Umbilical cord (tissue), 2 donors: ENCODE measurements at places on chromosomes 3 and 15.

DNA sequence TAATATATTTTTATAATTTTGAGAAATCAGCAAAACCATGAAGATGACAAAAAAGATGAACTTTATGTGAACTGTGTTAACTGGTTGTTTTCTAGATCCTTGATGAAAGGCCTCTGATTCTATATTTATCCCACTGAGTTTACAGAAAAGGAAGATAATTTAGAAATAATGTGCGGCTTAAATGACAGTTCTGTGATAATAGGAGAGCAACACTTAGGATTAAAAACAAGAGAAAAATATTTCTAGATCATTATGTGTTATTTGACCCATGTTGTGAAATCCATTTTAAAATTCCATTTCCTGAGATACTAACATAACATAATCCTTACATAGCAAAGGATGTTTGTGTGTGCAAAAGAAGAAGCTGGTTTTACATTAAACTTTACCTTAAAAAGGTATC, 598.0 kb downstream of the DIPK2A start:
- DNase-seq: no peak

DNA sequence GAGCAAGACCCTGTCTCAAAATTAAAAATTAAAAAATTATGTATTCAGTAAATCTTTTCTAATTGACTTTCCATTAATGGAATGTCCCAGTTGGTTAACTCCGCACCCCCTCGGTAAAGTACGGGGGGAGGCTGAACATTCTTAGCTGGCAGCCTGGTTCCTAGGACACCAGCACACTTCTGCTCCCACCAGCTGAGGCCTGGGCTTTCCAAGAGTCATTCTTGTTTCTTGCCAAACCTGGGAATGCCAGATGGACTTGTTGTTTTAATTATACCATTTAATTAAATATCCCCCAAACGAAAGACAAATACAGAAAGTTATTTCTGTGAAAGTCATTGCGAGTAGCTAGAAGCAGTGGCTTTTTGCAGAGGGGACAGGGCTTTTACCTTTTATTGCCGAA, 179.4 kb downstream of the VGLL4 start:
- DNase-seq: no peak

- no peak for DNase-seq
Observed at GRCh38 chr15:66224946-66225345, 28.6 kb downstream of the MEGF11 start.

DNA sequence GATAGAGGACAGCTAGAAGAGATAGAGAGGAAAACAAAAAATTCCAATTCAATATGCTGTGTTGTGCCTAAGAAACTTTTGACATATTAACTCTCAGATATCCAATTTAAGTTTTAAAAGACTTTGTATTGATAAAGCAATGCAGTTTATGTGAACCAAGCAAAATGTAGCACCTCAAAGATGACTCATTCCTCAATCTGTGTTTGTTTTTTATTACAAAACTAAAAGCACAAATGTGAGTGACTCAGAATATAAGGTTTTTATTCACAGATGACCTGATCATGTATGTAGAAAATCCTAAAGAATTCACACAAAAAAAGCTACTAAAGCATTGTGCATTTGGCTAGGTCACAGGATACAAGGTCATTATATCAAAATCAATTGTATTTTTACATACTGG, 11.1 kb downstream of the HCLS1 start:
- no peak for DNase-seq

GRCh38 chr15:46732060-46732459, 985.2 kb upstream of the SEMA6D start:
- DNase-seq: no peak

- DNase-seq: no peak
Observed at GRCh38 chr3:48788544-48789162, 59.0 kb downstream of the PRKAR2A start.

DNA sequence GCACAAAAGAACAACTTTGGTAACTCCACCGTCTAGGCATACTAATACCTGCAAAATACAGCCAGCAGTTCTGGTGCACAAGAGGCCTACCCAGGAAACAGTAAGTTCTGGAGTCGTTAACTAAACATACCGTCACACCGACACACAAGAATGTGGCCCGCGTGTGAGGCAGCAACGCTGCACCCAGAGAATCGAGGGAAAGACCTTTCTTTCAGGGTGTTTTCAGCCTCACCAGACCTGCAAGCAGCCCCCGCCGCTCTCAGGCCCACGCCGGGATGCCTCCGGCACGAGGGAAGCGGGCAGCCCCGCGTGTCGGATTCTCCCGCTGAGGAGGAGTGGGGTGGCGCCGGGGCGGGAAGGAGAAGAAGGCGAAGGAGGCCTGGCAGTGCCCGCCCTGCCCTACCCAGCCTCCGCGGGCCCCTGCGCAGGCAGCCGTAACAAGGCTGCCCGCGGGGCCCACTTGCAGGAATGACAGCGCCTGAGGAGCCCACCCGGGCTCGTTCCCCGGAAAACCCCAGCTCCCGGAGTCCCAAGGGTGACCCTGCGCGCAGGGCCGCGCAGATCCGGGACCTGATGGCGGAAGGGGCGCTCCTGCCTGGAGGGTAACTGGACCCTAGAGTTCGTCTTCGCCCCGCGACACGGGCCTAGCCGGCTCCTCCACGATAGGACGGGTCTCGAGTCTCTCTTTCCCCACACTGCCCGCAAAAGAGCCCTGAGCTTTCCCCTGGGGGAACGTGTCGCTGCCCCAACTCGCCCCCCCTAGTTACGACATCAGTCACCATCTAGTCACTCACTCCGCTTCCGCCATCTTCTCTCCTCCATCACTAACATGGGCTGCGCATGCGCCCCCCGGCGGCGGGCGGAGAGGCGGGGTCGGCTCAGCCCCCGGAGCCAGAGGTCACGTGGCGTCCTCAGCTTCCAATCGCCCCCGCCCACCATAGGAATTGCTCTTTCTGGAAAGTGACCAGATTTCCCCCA, at the start of gene PHC3:
Gene PHC3 (minus strand): TSS at position 826 of the 978 bp plus-strand sequence. CDS start 18 bp downstream, at position 808.
- DNase-seq: peak; percentile 96

DNA sequence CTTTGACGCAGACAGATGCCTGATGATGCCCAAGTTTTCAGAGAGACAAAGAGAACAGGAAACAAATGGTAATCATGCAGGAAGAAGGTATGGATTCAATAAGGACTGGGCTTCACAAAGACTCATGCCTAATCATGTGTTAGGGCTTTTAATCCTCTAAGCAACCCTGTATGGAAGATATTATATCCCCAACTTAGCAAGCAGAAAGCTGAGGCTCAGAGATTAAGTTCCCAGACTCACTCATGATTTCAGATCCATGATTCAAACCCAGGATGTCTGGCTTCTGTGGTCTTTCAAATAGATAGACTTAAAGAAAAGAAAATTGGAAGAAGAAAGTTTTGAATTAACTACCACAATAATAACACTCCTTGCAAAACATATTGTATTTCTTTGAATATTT, 4.1 kb upstream of the CLASP2 start:
- peak; percentile 14 for DNase-seq

- no peak for DNase-seq
Observed at GRCh38 chr15:77591968-77592613, 40.6 kb downstream of the LINGO1 start.

- no peak for DNase-seq
Observed at GRCh38 chr15:29429584-29429983, 160.0 kb upstream of the NSMCE3 start.

- no peak for DNase-seq
Observed at GRCh38 chr15:75361989-75362641, 6.3 kb downstream of the MAN2C1 start.

DNA sequence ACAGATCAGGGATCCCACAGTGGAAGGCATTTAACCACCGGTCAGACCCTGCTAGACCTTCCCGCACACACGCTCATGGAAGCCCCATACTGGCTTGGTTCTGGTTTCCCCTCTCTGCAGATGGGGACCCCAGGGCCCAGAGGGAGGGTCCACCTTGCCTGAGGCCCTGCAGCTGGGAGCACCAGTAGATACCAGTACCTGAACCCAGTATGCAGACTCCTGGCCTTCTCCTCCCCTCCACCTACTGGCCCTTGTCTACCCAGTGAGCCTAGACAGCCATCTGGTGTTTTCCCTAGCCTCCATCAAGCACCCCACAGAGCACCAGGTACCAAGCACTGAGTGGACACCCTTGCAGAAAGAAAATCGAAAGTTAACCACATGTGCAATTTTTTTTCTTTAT, 65.1 kb downstream of the MEGF11 start:
- DNase-seq: no peak

- no peak for DNase-seq
Observed at GRCh38 chr15:34893967-34894366, 75.6 kb downstream of the AQR start.

- DNase-seq: no peak
Observed at GRCh38 chr3:100179692-100180349, 65.5 kb upstream of the FILIP1L start.

DNA sequence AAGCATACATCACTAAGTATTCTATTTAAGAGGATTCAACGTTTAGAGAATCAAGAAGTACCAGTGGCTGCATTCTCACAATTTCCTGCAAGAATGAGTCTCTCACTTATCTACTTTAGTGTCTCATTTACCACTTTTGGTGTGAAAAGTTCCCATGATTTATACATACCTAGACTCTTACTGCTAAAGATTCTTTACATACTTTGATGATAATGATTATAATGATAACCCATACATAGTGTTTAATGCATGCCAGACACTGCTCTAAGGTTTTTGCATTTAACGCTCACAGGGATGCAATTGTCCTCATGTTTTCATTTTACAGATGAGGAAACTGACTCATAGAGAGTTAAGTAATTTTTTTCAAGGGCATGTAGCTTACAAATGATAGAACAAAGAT, 133.6 kb downstream of the TMEM108 start:
- no peak for DNase-seq

DNA sequence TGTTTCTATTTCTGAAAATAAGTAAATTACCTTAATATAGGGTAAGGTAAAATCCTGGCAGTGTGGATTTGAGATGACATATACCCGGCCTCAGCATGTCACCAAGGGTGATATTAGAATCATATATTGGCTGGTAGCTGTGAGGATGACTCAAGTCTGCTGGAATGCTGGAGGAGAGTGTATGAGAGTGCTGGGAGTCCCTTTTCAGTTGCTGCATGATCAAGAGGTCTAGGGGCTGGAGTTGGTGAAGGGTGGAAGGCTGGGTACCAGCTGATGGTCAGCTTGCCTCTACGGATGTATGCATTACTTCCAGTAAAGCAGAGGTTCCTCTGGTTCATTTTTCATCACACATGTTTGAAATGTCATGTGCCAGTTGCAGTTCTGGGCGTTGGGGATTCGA, 40.6 kb downstream of the SLC25A26 start:
- no peak for DNase-seq

DNA sequence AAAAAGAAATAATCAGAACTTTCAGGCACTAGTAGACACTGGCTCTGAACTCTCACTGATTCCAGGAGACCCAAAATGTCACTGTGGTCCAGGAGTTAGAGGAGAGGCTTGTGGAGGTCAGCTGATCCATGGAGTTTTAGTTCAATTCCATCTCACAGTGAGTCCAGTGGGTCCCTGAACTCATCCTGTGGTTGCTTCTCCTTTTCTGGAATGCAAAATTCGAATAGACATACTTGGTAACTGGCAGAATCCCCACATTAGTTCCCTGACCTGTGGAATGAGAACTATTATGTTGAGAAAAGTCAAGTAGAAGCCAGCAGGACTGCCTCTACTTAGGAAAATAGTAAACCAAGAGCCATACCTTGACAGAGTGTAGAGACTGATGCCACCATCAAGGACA, 87.3 kb upstream of the OXTR start:
- no peak for DNase-seq

DNA sequence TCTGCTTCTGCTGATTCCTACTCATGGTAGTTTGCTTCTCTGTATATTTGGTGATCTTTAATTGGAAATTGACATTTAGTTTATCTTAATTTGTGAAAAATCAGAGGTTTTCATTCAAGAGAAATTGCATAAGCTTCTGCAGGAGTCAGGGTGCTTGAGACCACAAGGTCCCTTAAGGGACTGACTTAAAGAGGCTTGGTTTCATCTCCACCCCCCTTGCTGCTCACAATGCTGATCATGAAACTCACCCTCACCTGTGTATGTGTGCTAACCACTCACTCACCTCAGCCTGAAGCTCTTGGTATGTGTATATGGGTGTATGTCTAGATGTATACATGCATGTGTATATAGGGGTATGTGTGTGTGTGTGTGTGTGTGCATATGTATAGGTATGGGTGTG, 11.4 kb downstream of the PGPEP1L start:
- DNase-seq: no peak

GRCh38 chr3:37591116-37591781, 270.4 kb upstream of the CTDSPL start:
- peak; percentile 79 for DNase-seq

DNA sequence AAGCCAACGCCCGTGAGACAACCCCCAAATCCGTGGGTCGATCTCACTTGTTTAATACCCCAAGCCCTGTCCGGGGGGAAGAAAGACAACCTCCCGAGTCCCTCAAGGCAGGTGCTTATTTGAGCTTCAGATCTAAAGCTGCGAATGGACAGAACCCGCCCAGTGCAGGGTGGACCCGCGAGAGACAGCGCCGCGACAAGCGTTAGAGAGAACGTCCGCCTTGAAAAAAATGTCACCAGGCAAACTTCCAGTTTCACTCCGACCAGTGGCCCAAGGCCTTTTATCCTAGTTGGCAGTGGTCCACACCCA, 740 bp upstream of the OXSR1 start:
- DNase-seq: no peak

DNA sequence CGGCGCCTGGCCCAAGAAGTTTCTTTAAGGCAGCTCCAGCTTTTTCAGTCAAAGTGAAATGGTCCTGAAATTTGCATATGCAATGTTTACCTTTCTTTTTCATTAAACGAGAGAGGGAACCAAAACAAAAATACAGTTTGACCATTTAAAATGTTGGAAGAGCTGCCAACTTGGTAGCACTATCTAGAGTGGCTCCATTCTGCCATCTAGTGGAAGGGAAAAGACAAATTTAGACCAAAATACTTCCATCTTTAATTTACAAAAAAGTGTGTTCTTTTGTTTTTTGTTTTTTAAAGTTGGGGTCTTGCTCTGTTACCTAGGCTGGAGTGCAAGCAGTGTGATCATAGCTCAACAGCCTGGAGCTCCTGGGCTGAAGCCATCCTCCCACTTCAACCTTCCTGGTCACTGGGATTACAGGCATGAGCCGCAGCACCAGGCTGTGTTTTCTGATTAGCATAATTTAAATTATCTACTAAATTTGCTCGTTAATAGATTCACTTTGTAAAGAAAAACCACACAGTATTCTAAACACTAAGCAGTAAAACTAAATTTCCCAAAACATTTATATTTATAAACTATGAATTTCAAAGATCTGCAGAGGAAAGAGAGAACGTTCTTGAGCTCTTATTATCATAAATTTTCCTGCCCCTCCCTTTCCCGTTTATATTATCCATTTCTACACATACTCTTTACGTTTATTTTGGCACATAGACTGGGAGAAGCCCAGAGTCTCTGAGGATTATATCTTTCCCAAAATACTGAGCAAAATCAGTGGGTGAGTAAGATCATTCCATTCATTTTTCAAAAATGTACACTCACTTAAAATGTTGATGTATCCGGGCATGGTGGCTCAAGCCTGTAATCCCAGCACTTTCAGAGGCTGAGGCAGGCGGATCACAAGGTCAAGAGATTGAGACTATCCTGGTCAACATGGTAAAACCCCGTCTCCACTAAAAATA, 15.4 kb upstream of the RFC4 start:
- DNase-seq: peak; percentile 59
